Mammary microvascular endothelial cell (primary cell): ENCODE measurements at places on chromosomes 2 and 18. TPM values are rescaled to one million over a fixed set of nuclear protein-coding genes. Genes with fewer than 3 reads are reported as not detected.

The SH3RF3 gene
- 18.1 and 19.1 TPM in 2 replicates for total RNA-seq

The CXCR4 gene
- total RNA-seq, result 17.1 and 17.2 TPM in 2 replicates

The SOCS6 gene
- total RNA-seq, result 9.4 and 12.4 TPM in 2 replicates

The ANKRD29 gene
- 1.5 and 2.2 TPM in 2 replicates for total RNA-seq

The SERPINB13 gene
- total RNA-seq, result not detected in 2 replicates

The ALPI gene
- total RNA-seq, result not detected in 2 replicates

The RNMT gene
- total RNA-seq, result 14.1 and 15.6 TPM in 2 replicates

The HOXD12 gene
- total RNA-seq, result not detected in 2 replicates

The ODC1 gene
- 235 and 288 TPM in 2 replicates for total RNA-seq

The VAMP5 gene
- 201 and 217 TPM in 2 replicates for total RNA-seq

The UBE2F gene
- 42.4 and 54.9 TPM in 2 replicates for total RNA-seq

The POTEF gene
- under 0.01 TPM in 1 of 2 replicates, not detected in the other for total RNA-seq

The GAL3ST2 gene
- not detected in 2 replicates for total RNA-seq

The RAB6C gene
- not detected in 2 replicates for total RNA-seq

The CKAP2L gene
- 19.5 and 21.0 TPM in 2 replicates for total RNA-seq

The MALL gene
- total RNA-seq, result 171 and 194 TPM in 2 replicates

The DNAJC5G gene
- not detected in 2 replicates for total RNA-seq

The APLF gene
- total RNA-seq, result 1.5 and 2.3 TPM in 2 replicates

The B3GNT7 gene
- 1.1 and 1.3 TPM in 2 replicates for total RNA-seq

The COL3A1 gene
- 2.3 and 2.6 TPM in 2 replicates for total RNA-seq

The ABCB11 gene
- total RNA-seq, result under 0.01 and 0.05 TPM in 2 replicates

The CIB4 gene
- not detected in 2 replicates for total RNA-seq

The TCF7L1 gene
- 2.7 and 2.8 TPM in 2 replicates for total RNA-seq

The CDK15 gene
- total RNA-seq, result 0.07 TPM in 1 of 2 replicates, not detected in the other

The FMNL2 gene
- 28.1 and 31.1 TPM in 2 replicates for total RNA-seq

The GLI2 gene
- total RNA-seq, result 0.07 and 0.39 TPM in 2 replicates

The SOWAHC gene
- total RNA-seq, result 3.6 and 5.3 TPM in 2 replicates

The INPP1 gene
- total RNA-seq, result 29.5 and 37.2 TPM in 2 replicates

The LYG2 gene
- not detected in 2 replicates for total RNA-seq

The LRRTM1 gene
- not detected in 2 replicates for total RNA-seq

The TLX2 gene
- not detected in 2 replicates for total RNA-seq

The IL1F10 gene
- not detected in 2 replicates for total RNA-seq

The MC5R gene
- total RNA-seq, result not detected in 2 replicates

The DGUOK gene
- 55.4 and 62.4 TPM in 2 replicates for total RNA-seq

The ERICH2 gene
- total RNA-seq, result not detected in 2 replicates
